Stimulated activated CD8-positive, alpha-beta memory T cell treated with anti-CD3 and anti-CD28 coated beads, Interleukin-4, amount 100 ng/mL, for 1 hour (primary cell): ENCODE measurements at places on chromosomes 2 and 18.

- no peak for DNase-seq
These were observed 6.2 kb downstream of the APOB start for GRCh38 chr2:21037671-21038108.

- DNase-seq, result no peak
These were observed 62.5 kb downstream of the LHCGR start for GRCh38 chr2:48693066-48693465.

- DNase-seq, result no peak
These were observed 13.8 kb downstream of the TPGS2 start for GRCh38 chr18:36814994-36815393.

DNA sequence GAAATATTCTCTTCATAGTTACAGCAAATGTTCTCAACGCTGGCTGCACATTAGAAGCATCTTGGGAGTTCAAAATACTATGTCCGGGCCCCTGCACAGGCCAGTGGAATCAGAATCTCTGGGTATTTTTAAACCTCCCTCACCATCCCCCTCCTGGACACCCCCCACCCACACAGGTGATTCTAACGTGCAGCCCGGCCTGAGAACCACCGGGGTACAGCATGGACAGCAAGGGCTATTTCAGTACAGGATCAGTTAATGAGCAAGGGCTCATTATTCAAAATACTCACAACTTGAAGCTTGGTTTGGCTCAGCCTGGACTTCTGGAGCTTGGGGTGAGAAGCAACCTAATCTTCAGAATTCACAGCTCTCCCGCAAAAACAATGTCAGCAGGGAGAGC is 31.4 kb downstream of the INO80C start:
- no peak for DNase-seq

- DNase-seq, result no peak
These were observed 136.8 kb downstream of the TTC32 start for GRCh38 chr2:19764998-19765397.

GRCh38 chr18:50622865-50623393 is 63.0 kb downstream of the MAPK4 start:
- no peak for DNase-seq

DNA sequence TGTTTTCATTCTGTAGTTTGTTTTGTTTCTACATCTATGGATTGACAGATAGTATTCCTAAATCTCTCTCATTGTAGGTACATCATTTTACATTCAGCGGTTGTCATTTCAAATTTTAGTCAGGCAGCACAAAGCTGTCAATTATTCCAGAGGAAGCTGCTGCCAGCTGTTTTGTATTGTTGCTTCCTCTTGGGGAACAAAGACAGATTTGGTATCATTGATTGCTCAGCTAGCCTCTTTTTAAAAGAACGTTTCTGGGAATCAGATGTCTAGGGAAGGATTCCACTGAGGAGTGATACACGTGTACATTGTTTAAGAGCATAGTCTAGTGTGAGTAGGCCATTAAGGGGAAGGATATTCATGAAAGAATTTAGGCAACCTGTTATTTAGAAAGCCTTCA is 145.8 kb downstream of the AGPS start:
- DNase-seq, result no peak

DNA sequence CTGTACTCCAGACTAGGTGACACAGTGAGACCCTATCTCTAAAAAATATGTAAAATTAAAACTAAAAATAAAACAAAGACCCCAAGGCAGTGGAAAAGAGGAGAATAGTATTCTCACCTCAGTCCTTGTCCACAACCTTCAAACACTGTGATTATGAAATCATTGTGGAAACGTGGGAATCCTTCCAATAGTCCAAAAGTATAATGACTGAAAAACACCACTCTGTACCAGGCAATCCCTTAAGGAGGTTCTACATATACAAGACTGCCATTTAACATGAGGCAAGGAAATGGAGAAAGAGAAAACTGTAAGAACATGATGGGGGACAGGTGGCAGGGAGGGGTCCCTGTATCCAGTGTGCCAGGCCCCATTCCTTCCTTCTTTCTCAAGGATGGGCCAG is 66.1 kb downstream of the ACVR1 start:
- DNase-seq, result no peak

DNA sequence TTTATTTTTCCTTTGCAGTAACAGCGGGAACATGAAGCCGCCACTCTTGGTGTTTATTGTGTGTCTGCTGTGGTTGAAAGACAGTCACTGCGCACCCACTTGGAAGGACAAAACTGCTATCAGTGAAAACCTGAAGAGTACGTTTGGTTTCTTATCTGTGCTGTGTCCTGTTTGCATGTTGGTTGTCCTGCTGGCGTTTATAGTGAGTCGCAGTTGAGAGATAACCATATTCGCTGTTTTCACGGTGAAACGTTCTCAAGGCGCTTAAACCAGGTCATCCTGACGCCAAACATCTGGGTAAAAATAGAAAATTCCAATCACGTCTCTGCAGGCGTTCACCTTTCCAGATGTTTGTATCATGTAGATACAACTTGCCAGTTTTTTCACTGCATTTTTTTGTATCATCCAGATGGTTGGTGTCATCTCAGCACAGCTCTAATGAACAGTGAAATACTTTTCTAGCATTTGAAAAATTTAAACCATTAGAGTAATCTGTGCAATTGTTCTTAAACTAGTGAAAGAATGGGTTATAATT is 21.2 kb downstream of the CLUL1 start:
- no peak for DNase-seq

DNA sequence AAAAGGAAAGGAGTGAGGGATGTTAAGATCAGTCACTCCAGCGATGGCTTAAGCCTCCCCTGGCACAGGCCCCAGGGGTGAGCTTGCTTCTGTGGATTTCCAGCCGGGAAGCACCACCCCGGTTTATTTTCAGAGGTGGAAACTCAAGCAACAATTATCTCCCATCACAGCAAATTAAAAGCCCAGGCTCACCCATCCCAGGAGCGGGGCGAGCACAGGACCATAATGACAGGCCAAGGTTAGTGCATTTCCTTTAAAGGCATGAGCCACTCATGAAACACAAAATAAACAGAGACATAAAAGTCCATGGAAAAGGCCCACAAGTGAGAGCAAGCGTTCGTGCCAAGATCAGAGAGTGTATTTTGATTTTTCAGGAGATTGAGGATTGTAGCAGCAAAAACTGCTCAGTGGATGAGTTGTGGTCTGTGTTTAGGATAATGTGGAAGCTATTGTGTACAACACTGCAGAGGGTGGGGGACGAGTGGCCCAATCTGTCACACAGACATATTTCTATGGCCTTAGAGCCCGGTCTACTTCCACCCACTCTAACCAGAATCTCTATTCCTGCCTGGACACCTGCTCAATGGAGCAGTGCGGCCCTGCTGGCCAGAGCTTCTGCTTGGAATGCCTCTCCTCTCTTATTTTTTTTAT is 111.4 kb upstream of the CDC42EP3 start:
- DNase-seq, result no peak

- no peak for DNase-seq
These were observed 12.3 kb upstream of the GPR17 start for GRCh38 chr2:127633556-127634065.

DNA sequence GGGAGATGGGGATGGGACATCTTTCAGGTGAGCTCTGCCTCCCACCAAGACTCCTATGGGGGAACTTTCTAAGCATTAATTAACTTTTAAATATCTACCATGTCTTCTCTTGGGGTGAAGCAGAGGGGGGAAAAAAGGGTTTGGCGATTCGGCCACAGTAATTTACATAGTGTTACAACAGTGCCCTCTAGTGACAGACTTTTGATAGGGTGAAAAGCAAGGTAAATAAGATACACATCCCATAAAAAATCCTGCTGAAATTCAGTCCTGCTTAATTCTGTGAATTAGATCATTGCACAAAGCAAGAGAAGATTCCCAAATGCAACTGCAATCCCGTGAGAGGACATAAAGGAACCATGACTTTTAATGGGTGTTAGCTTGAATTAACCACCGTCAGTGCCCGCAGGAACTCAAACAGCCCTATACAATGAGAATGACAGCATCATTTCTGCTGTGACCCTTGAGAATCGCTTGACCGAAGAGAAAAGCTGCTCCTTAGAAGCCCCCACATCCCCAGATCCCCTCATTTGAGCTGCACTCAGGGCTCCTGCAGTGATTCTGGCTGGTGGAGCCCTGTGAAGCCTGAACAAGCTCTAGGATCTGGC is 32.8 kb downstream of the FAM124B start:
- DNase-seq, result no peak

DNA sequence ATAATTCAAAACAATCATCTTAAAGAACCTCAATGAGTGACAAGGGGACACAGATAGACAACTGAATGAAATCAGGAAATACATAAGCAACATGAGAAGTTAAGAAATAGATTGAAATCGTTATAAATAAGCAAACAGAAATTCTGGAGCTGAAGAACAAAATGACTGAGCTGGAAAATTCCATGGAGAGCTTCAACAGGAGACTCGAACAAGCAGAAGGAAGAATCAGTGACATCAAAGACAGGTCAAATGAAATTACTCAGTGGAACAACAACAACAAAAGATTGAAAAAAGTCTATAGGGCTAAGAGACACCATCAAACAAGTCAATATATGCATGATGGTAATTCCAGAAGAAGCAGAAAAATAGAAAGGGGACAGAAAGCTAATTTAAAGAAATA is 89.5 kb upstream of the ALKAL2 start:
- no peak for DNase-seq

DNA sequence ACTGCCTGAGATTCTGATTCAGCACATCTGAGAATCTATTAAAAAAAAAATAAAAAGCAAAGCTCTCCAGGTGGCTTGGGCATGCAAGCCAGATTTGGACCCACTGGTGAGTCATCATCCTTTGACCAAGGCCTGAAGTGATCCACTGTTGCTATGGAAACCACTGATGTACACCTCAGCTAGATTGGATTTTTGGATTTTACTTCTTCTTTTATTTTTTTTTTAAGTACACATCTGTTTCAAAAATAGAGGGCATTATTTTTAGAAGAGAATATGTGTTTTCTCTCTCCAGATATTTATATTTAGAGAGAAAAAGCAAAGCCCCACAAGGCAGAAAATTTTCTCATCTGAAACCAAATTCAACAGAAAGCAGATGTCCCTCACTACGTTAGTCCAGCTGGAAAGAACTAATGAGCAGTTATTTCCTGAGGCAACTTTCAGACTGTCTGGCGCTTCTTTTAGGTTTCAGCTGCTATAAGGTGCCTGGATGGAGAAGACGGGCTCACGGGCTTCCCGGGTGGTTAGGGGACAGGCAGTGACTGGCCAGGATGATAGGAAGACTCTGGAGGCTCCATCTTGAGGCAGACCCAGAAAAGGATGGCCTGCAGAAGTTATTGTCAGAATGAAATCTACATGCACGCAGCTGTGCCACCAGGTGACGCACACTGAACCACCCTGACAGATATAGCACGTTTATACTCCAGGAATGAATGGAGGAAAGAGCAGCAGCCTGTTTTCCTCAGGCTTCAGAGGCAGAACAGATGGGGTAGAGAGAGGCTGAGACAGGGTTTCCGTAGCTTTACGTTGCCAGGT is 50.5 kb downstream of the MRPL35 start:
- no peak for DNase-seq
